Activated naive CD4-positive, alpha-beta T cell treated with anti-CD3 and anti-CD28 coated beads, Interleukin-2, amount 50 U/mL, for 72 hours (primary cell): ENCODE measurements at places on chromosomes 6 and 20. TPM values are rescaled to one million over a fixed set of nuclear protein-coding genes. Genes with fewer than 3 reads are reported as not detected.

Gene HSPA1L
- total RNA-seq: 2.8 TPM

Gene STXBP5
- total RNA-seq: 5.7 TPM

Gene GABBR1
- total RNA-seq: 25.3 TPM

Gene RAET1G
- not detected for total RNA-seq

Gene OPN5
- not detected for total RNA-seq

Gene SRC
- 8.3 TPM for total RNA-seq

Gene JPH2
- total RNA-seq: not detected
